Thyroid gland (tissue), 4 donors: ENCODE measurements at places on chromosomes 3 and 15. TPM values are rescaled to one million over a fixed set of nuclear protein-coding genes. Genes with fewer than 3 reads are reported as not detected.

Gene TRIM42
- not detected for total RNA-seq

- DNase-seq = no peak
- no peak overlapping the region for H3K27ac ChIP-seq
- H3K4me1 ChIP-seq = no peaks in the 10 kb centered on the region
- H3K4me3 ChIP-seq = no peak overlapping the region
- no peaks in the 10 kb centered on the region for H3K27me3 ChIP-seq
These were observed 21.8 kb upstream of the XCR1 start for GRCh38 chr3:46049093-46049492.

Gene ITIH3
- 0.89 TPM for total RNA-seq

GRCh38 chr15:22989576-22990477 is 9.7 kb upstream of the CYFIP1 start:
- DNase-seq = no peak
- peaks cover 5% of the 10 kb centered on the region for H3K36me3 ChIP-seq
- H3K4me1 ChIP-seq = no peaks in the 10 kb centered on the region
- H3K27me3 ChIP-seq = no peaks in the 10 kb centered on the region

- no peak overlapping the region for H3K27ac ChIP-seq
- H3K36me3 ChIP-seq = no peaks in the 10 kb centered on the region
- no peaks in the 10 kb centered on the region for H3K4me1 ChIP-seq
- DNase-seq = no peak
- H3K4me3 ChIP-seq = no peak overlapping the region
These were observed 113.3 kb upstream of the GBE1 start for GRCh38 chr3:81874738-81875137.

Gene SEMA6D
- total RNA-seq = 13.8 TPM

- no peaks in the 10 kb centered on the region for H3K36me3 ChIP-seq
- DNase-seq = no peak
- H3K4me1 ChIP-seq = peaks cover 30% of the 10 kb centered on the region
- no peak overlapping the region for H3K27ac ChIP-seq
- no peak overlapping the region for H3K4me3 ChIP-seq
- no peaks in the 10 kb centered on the region for H3K27me3 ChIP-seq
These were observed 406.2 kb downstream of the RBMS3 start for GRCh38 chr3:29686889-29687592.

- no peak for DNase-seq
- no peak overlapping the region for H3K4me3 ChIP-seq
- H3K27ac ChIP-seq = no peak overlapping the region
- no peaks in the 10 kb centered on the region for H3K4me1 ChIP-seq
- no peaks in the 10 kb centered on the region for H3K36me3 ChIP-seq
- no peaks in the 10 kb centered on the region for H3K27me3 ChIP-seq
These were observed 63.8 kb upstream of the EPHB3 start for GRCh38 chr3:184497804-184498203.

Gene CISH
- total RNA-seq = 31.0 TPM

DNA sequence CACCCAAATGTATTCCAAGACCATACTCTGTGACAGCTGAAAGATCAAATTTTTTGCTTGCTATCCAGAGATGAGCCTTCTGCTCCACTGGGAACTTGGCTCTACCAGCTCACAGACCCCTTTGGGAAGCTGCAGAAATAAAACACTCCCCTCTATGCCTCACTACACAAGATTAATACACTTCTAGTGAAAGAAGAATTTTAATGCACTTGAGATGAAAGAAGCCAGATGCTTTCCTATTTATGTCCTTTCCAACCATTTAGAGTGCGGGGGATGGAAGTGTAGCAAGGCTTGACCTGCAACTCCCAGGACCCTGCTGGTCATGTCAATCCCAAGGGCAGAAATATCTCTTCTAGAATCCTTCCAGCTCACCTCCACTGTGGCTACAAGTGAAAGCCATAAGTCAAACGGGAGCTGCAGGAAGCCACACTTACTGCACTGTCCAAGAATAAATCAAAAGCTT is 34.7 kb downstream of the ANXA2 start:
- H3K4me1 ChIP-seq = peaks cover 27% of the 10 kb centered on the region
- H3K36me3 ChIP-seq = peaks cover 39% of the 10 kb centered on the region
- H3K27me3 ChIP-seq = no peaks in the 10 kb centered on the region

Gene CLDN11
- 5.6 TPM for total RNA-seq

GRCh38 chr3:99896482-99896881 is 78.8 kb downstream of the CMSS1 start:
- H3K4me1 ChIP-seq = no peaks in the 10 kb centered on the region
- no peaks in the 10 kb centered on the region for H3K36me3 ChIP-seq
- H3K27me3 ChIP-seq = no peaks in the 10 kb centered on the region

- H3K4me3 ChIP-seq = no peak overlapping the region
- H3K27me3 ChIP-seq = no peaks in the 10 kb centered on the region
- H3K36me3 ChIP-seq = peaks cover 47% of the 10 kb centered on the region
- DNase-seq = peak; percentile 78
- peaks cover 30% of the 10 kb centered on the region for H3K4me1 ChIP-seq
- no peak overlapping the region for H3K27ac ChIP-seq
These were observed 23.2 kb downstream of the MRPS25 start for GRCh38 chr3:15041950-15042349.

GRCh38 chr3:71428841-71429596 is 154.5 kb downstream of the FOXP1 start:
- peak; percentile 87 for DNase-seq
- H3K4me3 ChIP-seq = no peak overlapping the region
- no peaks in the 10 kb centered on the region for H3K36me3 ChIP-seq
- H3K4me1 ChIP-seq = peaks cover 59% of the 10 kb centered on the region

DNA sequence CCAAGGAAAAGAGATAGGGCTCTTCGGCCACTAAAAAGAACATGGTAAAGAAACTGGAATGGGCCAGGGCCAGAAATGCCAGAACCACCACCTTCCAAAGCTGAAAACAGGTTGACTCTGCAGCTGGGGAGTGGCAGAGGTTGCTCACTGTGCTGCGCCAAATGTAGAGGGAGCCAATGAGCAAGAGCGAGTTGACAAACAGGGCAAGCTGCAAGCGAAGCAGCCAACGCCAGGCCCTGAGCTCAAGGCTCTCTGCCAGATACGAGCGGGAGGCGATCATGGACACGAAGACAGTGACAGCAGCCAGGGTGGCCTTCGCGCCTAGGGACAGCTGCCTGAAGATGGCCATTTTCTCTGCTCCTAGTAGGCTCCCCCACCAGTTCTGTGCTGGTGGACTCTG is 3.1 kb downstream of the GLB1 start:
- no peak overlapping the region for H3K27ac ChIP-seq
- no peaks in the 10 kb centered on the region for H3K36me3 ChIP-seq
- H3K27me3 ChIP-seq = no peaks in the 10 kb centered on the region
- DNase-seq = no peak

- H3K27me3 ChIP-seq = no peaks in the 10 kb centered on the region
- H3K36me3 ChIP-seq = no peaks in the 10 kb centered on the region
- peak overlapping the region; percentile 81 for H3K27ac ChIP-seq
- H3K4me1 ChIP-seq = peaks cover 58% of the 10 kb centered on the region
These were observed 50.9 kb downstream of the BOC start for GRCh38 chr3:113262304-113262665.

- H3K4me3 ChIP-seq = no peak overlapping the region
- no peaks in the 10 kb centered on the region for H3K27me3 ChIP-seq
- no peak overlapping the region for H3K27ac ChIP-seq
- no peaks in the 10 kb centered on the region for H3K4me1 ChIP-seq
These were observed 447.8 kb downstream of the MFSD1 start for GRCh38 chr3:159249472-159250174.

Gene DPPA2
- not detected for total RNA-seq

DNA sequence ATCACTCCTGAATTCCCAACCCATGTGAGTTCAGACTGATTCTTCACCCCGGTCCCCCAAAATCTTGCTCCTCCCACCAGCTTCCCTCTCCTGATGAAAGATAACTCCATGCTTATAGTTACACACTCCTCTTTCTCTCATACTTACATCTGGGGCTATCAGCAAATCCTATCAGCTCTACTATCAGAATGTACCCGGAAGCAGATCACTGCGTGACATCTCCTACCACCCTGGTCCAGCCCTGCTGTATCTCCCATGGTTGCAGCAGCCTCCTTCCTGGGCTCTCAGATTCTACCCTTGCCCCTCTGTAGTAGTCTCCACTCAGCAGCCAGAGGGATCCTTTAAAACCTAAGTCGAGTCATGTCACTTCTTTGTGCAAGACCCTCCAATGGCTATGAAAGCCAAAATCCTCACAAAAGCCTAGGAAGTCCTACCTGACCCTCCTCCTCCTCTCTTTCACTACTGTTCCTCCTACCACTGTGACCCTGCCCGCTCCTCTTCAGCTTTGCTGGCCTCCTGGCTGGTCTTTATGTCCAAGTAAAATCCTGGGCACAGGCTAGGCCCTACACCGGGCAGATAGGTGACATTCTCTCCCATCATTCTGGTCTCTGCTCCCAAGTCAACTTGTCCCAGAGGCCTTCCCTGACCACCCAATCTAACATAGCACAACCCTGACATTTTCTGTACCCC is 16.2 kb downstream of the XIRP1 start:
- H3K27ac ChIP-seq = peak overlapping the region; percentile 87
- peaks cover 35% of the 10 kb centered on the region for H3K4me1 ChIP-seq

Gene FETUB
- total RNA-seq = not detected

Gene UBR1
- total RNA-seq = 50.5 TPM

- H3K27ac ChIP-seq = no peak overlapping the region
- H3K4me3 ChIP-seq = no peak overlapping the region
- no peak for DNase-seq
These were observed 211.9 kb downstream of the TPRG1 start for GRCh38 chr3:189383630-189384029.

DNA sequence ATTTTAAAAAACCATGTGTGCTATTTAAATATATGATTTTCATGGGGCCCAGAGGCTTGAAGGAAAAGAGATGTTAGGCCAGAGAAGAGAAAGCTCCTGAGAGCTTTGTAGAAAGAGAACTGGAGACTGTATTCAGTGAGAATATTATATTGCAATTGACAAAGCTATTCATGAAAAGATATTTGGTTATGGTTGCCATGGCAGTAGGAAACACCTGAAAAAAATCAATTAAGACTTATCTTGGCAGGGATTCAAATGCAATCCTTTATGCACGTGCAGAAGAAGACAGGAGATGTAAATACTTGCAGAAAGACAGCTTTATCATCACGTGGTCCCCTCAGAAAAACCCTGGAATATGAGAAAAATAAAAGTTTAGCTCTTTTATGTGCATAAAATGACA is 636.0 kb upstream of the TBL1XR1 start:
- no peak overlapping the region for H3K27ac ChIP-seq
- no peaks in the 10 kb centered on the region for H3K36me3 ChIP-seq
- H3K27me3 ChIP-seq = no peaks in the 10 kb centered on the region
- no peak overlapping the region for H3K4me3 ChIP-seq

DNA sequence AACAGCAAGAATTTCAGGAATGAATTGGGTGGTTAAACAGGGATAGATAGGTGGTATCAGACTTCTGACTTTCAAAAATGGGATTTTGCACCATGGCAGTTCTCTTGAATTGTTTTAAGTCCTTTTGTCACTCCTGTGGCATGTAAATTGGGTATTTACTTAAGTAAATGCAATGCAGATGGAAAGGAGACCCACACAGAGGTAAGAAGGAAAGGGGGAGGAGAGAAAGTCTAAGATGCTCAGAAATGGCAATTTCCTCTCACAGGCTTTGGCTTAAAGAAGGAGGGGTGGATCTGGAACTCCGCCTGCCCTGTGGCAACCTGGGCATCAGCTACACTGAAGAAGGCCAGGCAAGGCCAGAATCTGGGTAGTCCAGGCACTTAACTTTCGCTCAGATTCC is 197.1 kb upstream of the UBE2E1 start:
- H3K27me3 ChIP-seq = no peaks in the 10 kb centered on the region
- peaks cover 20% of the 10 kb centered on the region for H3K4me1 ChIP-seq
- H3K4me3 ChIP-seq = no peak overlapping the region
- DNase-seq = no peak
- H3K36me3 ChIP-seq = no peaks in the 10 kb centered on the region

GRCh38 chr3:43378066-43378935 is 92.0 kb downstream of the SNRK start:
- H3K27ac ChIP-seq = no peak overlapping the region
- no peaks in the 10 kb centered on the region for H3K4me1 ChIP-seq
- H3K4me3 ChIP-seq = no peak overlapping the region
- H3K36me3 ChIP-seq = no peaks in the 10 kb centered on the region
- H3K27me3 ChIP-seq = no peaks in the 10 kb centered on the region

Gene ACTC1
- 1.2 TPM for total RNA-seq

Gene FILIP1L
- total RNA-seq = 10.5 TPM

Gene TF
- 0.15 TPM for total RNA-seq

- no peak overlapping the region for H3K4me3 ChIP-seq
- H3K36me3 ChIP-seq = peaks cover 3% of the 10 kb centered on the region
- no peaks in the 10 kb centered on the region for H3K4me1 ChIP-seq
- H3K27ac ChIP-seq = no peak overlapping the region
- no peaks in the 10 kb centered on the region for H3K27me3 ChIP-seq
These were observed 27.9 kb upstream of the NIT2 start for GRCh38 chr3:100306695-100307094.

DNA sequence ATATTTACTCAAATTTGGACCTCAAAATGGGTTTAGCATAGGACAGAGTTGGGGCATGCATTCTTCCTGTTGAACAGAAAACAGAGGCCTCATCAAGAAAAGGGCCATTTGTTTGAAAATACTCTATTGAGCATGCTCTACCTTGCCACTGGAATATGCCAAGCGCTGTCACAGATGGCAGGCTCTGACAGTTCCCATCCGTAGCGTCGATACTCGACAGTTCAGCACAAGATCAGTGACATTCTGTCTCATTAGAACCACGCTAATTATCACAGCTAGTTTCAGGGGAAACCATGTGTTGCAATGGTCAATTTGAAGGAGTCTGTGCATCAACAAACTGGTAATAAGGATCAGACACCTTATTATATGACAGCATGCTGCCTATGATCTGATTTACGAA is 54.5 kb downstream of the SATB1 start:
- no peak for DNase-seq
- H3K27ac ChIP-seq = no peak overlapping the region
- H3K4me1 ChIP-seq = no peaks in the 10 kb centered on the region
- no peaks in the 10 kb centered on the region for H3K27me3 ChIP-seq
- no peaks in the 10 kb centered on the region for H3K36me3 ChIP-seq
- H3K4me3 ChIP-seq = no peak overlapping the region

DNA sequence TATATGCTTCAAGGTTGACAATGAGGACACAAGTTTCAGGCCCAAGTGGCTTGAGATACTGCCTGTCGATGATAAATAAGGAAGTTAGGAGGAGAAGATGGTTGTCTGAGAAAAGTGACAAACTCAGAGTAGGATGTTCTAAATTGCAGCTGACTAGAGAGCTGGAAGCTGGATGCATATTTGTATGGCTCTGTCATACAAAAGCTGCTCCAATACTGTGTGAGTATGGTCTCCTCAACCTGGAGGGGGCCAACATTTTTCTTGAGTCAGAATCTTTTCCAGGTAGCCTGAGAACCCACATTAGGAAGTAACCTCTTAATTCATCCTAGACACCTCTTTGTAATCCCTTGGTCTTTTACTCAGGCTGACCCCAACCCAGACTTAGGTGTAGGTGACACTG is 28.4 kb upstream of the TPRG1 start:
- no peak overlapping the region for H3K27ac ChIP-seq
- no peak for DNase-seq
- H3K4me1 ChIP-seq = peaks cover 12% of the 10 kb centered on the region
